Thyroid gland (tissue), 4 donors: ENCODE measurements at places on chromosomes 5 and 9. TPM values are rescaled to one million over a fixed set of nuclear protein-coding genes. Genes with fewer than 3 reads are reported as not detected.

- peaks cover 16% of the 10 kb centered on the region for H3K4me1 ChIP-seq
- H3K4me3 ChIP-seq: no peak overlapping the region
- H3K27me3 ChIP-seq: no peaks in the 10 kb centered on the region
- H3K27ac ChIP-seq: no peak overlapping the region
- H3K36me3 ChIP-seq: no peaks in the 10 kb centered on the region
These were observed 220.8 kb upstream of the RFX3 start for GRCh38 chr9:3746296-3747275.

DNA sequence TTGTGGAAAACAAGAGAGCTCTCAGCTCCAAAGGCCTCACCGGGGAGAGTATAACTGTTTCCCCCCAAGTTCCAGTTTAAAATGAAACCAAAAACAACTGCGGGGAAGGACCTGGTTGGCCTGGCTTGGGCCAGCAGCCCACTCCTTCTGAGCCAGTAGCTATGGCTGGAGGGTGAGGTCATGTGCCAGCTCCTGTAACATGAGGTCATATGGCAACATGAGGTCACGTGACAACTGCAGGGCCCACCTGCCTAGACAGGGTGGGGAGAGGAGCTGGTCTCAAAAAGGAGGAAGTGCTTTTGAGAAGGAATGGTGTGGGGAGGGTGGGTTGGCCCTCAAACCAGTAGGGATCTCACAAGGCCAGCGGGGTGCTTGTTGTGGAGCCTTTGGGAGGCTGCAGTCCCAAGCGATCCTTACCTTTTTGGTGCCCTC, 29.3 kb upstream of the CRB2 start:
- H3K36me3 ChIP-seq: no peaks in the 10 kb centered on the region
- no peaks in the 10 kb centered on the region for H3K27me3 ChIP-seq
- H3K27ac ChIP-seq: peak overlapping the region; percentile 87
- peaks cover 18% of the 10 kb centered on the region for H3K4me1 ChIP-seq
- no peak overlapping the region for H3K4me3 ChIP-seq

Gene SPATA31D4
- total RNA-seq: not detected

- H3K4me3 ChIP-seq: no peak overlapping the region
- H3K27me3 ChIP-seq: no peaks in the 10 kb centered on the region
- no peak for DNase-seq
- H3K27ac ChIP-seq: no peak overlapping the region
- H3K36me3 ChIP-seq: no peaks in the 10 kb centered on the region
These were observed 6.8 kb downstream of the DCP2 start for GRCh38 chr5:112983363-112983762.

Gene SYK
- total RNA-seq: 50.7 TPM

DNA sequence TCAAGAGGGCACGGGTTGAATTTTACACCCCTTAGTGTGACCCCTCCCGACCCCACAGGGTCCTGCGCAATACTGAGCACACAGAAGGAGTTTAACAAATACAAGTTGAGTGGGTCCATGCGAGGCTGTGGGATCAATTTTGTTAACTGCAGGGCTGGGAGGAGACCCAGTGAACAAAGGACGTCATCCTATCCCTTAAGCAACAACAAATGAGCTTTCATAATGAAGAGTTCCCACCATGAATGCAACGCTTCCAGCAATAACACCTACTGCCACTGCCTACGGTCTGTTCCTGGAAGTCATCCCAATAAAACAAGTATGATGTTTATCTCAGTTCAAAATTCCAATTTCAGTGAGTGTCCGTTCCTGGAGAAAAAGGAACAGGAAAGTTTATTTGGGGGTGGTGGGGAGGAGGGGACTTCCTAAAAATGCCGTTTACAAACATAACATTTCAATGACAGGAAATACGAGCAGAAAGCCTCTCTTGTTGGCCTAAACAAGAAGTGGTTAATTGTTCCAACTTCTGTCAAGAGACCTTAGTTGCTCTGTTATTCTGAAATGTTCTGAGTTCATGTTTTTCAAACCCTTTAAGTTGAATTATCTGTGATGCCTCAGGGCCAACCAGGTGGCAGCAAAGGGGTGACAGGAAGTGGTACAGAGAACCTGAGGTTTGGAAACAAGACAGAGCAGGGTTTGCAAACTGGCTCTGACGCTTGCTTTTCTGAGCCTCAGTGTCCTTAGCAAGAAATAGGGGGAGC, 65.8 kb upstream of the PLPP6 start:
- H3K4me3 ChIP-seq: no peak overlapping the region
- H3K27me3 ChIP-seq: no peaks in the 10 kb centered on the region
- peaks cover 7% of the 10 kb centered on the region for H3K4me1 ChIP-seq
- peak overlapping the region; percentile 46 for H3K27ac ChIP-seq
- H3K36me3 ChIP-seq: no peaks in the 10 kb centered on the region
- DNase-seq: no peak
